ENCODE measurements at places on chromosomes 1 and 21.

DNA sequence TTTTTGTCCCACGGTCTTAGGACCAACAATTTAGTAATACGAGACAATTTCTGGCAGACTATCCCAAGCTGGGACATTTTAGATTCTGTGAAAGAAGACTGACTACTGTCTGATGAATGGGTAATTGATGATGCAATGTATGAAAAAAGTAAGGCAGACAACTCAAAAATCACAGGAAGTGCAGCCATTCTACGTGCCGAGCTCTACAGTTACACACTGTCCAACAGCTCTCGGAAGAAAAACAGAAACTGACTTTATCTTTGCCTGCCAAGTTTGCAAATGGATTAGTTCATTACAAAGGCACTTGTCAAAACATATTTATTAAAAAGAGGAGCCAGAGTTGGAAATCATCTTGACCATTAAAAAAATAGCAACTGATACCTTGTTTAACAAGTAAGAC, 31.3 kb downstream of the ZBTB8B start:
- DNase-seq = no peak

GRCh38 chr21:34639882-34640788, 25.2 kb upstream of the RCAN1 start:
- no peak for DNase-seq

- no peak for DNase-seq
These were observed 2.2 kb upstream of the FRRS1 start for GRCh38 chr1:99768524-99769245.

GRCh38 chr21:29741761-29742160, 198.0 kb downstream of the GRIK1 start:
- DNase-seq = no peak

DNA sequence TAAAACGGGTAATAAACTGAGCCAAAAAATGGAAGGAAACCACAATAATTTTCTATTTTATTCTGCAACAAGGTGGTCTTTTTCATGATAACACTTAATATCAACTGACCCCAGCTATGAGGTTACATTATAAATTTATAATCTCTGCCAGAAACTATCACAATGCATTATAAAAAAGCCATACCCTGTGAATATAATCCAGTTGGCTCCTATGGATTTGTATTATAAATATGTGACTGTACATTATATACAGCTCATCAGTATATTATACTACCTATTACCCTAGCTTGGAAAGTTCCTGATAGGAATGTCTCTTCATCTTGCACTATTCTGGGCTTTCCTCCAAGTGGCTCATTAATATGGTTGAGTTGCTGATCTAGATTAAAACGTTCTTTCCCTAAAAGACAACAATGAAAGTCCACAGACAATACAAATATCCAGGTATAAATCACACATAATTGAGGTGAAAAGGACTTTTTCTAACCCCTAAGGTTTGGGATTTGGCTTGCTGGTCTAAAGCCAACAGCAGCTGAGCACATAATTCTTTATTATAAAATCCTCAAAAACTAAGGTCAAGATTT, 487.7 kb downstream of the TTLL7 start:
- DNase-seq = no peak

- no peak for DNase-seq
These were observed 22.7 kb upstream of the DNAJC28 start for GRCh38 chr21:33514229-33514628.

GRCh38 chr21:14685568-14685967, 139.5 kb upstream of the SAMSN1 start:
- no peak for DNase-seq

- no peak for DNase-seq
These were observed 39.0 kb downstream of the NEXN start for GRCh38 chr1:77927414-77927813.

All from non-pigmented ciliary epithelial cell (primary cell).